COR-L47 (cell line): ENCODE measurements at places on chromosomes 4 and X.

DNA sequence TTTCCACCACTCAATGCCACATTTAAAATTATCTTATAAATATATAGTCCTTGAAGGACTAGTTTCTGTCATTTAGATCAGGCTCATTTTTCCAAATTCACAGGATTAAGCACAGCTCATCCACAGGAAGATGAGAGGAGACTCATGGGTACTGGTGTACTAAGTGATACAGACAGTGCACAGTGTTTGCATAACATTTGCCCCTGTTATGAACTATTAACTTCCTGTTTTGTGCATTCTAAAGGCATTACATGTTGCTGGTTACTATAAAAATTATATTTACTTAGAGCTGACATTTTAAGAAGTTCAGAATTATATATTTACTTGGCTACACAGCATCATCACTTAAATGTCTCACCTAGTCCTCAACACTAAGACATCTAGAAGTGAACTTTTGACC is 772.0 kb downstream of the TECRL start:
- no peak for DNase-seq

DNA sequence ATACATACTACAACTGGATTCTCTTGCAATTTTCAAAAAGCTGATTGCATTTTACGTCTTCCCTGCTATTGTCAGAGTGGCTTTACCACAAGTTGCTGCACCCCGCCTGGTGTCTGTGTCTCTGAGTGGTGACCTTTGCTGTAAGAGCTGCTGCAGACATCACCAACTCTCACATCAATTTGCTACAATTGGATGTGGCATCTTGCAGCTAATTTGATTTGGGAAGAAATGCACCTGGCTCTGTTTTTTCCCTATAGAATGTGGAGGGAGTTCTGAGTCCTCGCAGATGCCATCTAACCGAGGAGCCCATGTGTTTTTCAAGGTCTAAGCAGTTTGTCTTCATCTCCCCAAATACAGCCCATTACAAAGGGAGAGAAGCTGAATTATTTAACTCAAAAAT is 73.8 kb upstream of the PHOX2B start:
- DNase-seq = no peak

- no peak for DNase-seq
Observed at GRCh38 chr4:113302051-113302450, 252.6 kb downstream of the ANK2 start.

DNA sequence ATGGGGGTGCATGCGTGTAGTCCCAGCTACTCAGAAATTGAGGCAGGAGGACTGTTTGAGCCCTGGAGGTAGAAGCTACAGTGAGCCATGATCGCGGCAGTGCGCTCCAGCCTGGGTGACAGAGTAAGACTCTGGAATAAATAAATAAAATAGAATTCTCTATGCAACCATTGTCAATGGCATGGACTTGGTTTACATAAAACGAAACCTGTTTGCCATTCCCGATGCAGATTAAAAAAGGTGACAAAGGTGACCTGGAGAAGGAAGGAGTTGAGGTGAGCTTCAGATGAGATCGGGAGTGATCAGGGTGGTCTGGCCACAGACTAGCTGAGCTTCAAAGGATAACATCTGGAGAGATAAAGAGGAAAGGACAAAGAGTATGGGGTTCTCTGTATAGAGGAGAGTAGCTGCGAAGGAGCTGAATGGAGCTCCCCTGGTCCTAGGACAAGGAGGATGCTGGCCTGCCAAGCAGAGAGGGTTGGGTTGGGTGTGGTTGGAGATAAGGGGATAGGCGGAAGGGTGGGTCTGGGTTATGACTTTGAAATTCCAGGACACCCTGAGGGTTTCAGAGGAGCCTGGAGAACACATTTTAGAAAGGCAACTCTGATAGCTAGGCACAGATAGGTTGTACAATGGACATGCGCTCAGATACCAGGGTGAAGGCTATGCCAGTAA is 98.6 kb downstream of the RBM47 start:
- no peak for DNase-seq

- DNase-seq = no peak
Observed at GRCh38 chrX:122091571-122091970, 1044.2 kb downstream of the GLUD2 start.

- DNase-seq = no peak
Observed at GRCh38 chr4:15034071-15034764, 31.9 kb downstream of the CPEB2 start.

- DNase-seq = no peak
Observed at GRCh38 chrX:35786271-35786670, 11.9 kb upstream of the MAGEB16 start.

DNA sequence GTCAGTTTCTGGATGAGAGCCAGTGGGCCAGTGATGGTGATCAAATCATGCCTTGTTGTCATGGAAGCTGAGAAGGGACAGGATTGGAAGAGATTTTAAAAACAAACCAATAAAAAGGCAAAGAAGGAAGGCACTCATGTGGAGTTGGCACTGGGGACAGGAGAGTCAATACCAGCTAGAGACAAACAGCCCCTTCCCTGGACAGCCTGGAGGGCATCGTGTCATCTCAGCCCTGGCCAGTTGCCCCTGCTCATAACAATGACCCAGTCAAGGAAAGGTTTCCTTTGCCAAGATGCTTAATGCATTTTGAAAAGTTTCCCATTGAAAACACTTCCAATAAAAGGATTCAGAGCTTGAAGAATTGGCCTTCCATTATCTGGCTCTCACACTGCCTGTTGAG is 55.5 kb downstream of the SCML1 start:
- DNase-seq = no peak

GRCh38 chrX:10008483-10009056 is 41.4 kb downstream of the CLDN34 start:
- no peak for DNase-seq

GRCh38 chr4:40214038-40214437 is 17.2 kb downstream of the RHOH start:
- DNase-seq = no peak

- DNase-seq = no peak
Observed at GRCh38 chrX:139158256-139158655, 372.3 kb upstream of the F9 start.

DNA sequence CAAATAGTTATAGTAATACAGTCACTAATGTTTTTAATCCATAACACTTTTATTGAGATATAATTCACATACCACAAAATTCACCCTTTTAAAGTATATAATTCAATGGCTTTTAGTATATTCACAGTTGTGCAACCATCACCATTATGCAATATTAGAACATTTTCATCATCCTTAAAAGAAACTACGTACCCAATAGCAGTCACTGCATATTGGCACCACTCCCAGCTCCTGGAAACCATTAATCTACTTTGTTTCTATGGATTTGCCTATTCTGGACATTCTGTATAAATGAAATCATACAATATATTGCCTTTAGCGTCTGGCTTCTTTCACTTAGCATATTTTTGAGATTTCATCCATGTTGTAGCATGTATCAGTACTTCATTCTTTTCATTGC is 99.3 kb downstream of the AMMECR1 start:
- no peak for DNase-seq

GRCh38 chr4:87461281-87461700 is 38.9 kb downstream of the NUDT9 start:
- DNase-seq = no peak

- no peak for DNase-seq
Observed at GRCh38 chrX:124001581-124001980, 40.1 kb downstream of the STAG2 start.

DNA sequence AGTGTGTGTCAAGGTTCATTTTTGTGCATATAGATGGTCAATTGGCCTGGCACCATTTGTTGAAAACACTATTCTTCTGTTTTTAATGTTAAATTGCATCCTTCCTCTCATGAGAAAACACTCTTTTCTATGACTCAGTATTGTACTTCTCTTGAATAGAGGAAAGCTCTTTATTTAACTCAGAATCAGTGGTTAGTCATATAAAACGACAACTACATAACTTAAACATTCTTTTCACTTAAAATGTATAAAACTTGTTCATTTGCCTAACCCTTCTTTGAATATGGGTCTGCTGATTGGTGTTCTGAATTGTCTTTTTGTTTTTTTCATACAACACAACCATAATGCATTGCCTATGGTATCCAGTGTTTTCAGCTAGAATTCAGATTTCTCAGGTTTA is 17.2 kb upstream of the MRPL1 start:
- no peak for DNase-seq

DNA sequence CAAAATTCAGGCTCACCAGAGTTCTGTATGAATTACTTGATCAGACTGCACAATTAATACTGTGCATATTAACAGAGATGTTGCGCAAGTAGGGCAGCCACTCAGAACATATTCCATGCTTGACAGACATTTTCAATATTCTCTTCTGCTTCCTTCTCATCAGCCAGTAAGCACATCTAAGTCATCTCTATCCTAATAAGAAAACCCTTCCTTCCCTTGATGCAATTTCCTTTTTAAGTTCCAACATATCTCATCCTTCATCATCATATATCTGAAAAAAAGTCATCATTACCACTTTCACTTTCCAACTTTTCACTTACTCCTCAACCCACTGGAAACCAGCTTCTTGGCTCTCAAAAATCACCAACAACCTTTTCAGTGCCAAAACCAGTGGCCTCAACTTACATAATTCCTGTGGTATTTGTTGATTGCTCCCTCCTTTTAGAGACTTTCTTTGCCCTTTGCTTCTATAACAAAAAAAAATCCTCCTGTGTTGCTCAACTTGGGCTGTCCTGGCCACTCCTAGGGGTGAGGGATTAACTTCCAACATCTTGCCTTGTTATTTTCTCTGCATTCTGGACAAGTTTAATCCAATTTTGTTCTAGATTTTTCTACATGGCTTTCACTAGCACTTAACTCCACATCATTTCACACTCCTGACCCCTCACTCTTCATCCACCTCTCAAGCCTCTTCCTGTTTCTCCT is 14.1 kb downstream of the MBNL3 start:
- DNase-seq = no peak

DNA sequence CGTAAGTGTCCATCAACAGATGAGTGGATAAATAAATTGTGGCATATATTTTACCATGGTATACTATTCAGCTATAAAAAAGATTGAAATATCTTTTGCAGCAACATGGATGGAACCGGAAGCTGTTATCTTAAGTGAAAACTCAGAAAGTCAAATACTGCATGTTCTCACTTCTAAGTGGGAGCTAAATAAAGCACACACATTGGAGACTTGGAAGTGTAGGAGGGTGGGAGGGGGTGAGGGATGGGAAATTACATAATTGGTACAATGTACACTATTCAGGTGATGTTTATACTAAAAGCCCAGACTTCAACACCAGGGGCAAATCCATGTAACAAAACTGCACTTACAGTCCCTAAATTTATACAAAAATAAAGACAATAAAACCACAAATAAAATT is 72.6 kb upstream of the SPRY1 start:
- no peak for DNase-seq

- peak; percentile 36 for DNase-seq
Observed at GRCh38 chr4:106502106-106502699, 133.6 kb upstream of the GIMD1 start.

- DNase-seq = no peak
Observed at GRCh38 chrX:11239230-11239629, 54.0 kb upstream of the AMELX start.

DNA sequence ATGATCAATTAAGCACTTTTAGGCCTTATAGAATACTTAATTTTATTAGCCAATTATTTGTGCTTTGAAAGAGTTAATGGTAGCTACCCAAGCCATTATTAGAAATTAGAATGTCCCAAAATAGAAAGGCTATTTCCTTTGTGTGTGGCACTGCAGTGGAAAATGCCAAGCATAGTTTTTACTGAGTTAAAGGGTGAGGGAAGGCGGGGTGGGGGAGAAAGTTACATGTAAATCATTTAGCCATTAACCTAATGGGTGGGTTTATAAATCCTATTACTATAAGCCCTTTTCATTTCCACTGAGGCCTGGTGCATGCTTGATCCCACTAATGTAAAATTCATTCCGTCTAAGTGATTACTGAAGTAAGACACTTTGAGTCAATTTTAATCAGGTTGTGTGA is 105.8 kb downstream of the POLA1 start:
- DNase-seq = no peak

GRCh38 chrX:40279762-40280161 is 182.0 kb upstream of the BCOR start:
- DNase-seq = no peak

- DNase-seq = no peak
Observed at GRCh38 chrX:71996136-71996535, 85.5 kb downstream of the NHSL2 start.

GRCh38 chr4:123833171-123833643 is 436.6 kb downstream of the SPRY1 start:
- DNase-seq = no peak

- peak; percentile 4 for DNase-seq
Observed at GRCh38 chr4:160848901-160849760, 1314.7 kb downstream of the FSTL5 start.

DNA sequence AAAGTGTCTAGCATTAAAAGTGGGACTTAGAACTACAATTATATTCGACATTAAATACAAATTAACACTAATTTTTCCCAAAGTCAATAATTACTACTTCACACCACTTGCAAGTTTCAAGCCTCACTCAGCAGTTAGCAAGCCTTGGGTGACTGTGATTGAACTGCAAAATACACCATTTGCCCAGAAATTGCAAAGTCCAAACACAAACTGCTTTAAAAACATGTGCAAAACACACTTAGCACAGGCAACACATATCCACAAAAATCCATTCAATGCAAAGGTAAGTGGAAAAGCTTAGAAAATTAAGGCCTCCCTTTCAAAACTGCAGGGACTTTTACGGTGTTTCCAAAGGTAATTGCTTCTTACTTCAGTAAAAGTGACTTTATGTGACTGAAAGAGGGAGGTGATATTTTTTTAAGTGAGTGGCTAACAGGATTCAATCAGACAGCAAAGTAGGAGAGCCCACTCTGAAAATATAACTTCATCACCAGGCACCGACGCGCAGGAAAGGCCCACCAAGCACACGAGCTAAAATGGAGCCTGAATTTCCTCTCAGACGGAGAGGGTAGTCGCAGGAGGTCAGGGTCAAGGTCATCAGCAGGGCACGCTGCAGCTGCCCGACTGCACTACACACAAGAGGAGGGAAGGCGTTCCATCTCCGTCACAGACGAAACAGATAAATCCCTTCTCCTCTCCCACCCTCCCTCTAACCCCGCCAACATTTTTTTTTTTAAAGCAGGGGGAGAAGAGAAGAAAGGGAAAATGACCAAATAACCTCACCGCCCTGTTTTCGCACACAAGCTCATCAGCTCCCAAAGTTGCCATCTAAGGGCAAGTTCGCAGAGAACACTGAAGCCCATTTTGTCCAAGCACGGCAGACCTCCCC is 3.1 kb downstream of the ZNF827 start:
- DNase-seq = peak; percentile 32

DNA sequence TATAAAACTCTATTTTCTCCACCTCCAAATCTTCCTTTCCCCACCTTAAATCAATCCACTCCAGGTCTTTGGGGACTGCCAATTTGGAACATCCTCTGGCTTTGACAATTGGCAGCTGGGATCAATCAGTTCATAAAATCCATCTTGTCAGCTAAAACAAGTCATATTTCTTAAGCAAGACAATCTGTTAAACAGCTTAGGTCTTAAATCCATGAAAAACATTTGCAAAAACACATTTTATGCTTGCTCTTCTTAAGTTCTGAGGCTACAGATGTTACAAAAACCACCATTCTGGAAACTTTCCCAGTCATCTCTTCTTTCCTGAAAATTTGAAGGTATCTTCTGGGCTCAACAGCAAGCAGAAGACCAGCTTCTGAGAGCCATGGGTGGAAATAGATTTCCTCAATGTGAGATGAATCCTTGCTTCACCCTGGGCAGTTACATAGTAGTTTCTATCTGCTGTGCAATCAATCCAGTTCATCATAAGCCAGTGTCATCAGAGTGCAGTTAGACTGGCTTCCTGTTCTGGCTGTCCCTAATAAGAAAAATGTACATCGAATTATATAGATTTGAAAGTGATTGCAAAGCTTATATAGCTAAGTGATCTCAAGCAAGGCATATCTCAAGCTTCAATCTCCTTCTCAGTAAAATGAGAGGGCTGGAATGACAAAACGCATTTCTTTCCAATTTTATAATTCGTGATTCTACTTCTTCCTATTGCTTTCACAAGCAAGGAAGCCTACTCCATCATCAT is 402.7 kb upstream of the INTU start:
- no peak for DNase-seq
